Stimulated activated CD8-positive, alpha-beta memory T cell treated with anti-CD3 and anti-CD28 coated beads, Interleukin-15, amount 100 ng/mL, for 24 hours (primary cell): ENCODE measurements at places on chromosomes 12 and 14.

GRCh38 chr12:19095331-19095730, 34.2 kb upstream of the PLEKHA5 start:
- DNase-seq, result no peak

DNA sequence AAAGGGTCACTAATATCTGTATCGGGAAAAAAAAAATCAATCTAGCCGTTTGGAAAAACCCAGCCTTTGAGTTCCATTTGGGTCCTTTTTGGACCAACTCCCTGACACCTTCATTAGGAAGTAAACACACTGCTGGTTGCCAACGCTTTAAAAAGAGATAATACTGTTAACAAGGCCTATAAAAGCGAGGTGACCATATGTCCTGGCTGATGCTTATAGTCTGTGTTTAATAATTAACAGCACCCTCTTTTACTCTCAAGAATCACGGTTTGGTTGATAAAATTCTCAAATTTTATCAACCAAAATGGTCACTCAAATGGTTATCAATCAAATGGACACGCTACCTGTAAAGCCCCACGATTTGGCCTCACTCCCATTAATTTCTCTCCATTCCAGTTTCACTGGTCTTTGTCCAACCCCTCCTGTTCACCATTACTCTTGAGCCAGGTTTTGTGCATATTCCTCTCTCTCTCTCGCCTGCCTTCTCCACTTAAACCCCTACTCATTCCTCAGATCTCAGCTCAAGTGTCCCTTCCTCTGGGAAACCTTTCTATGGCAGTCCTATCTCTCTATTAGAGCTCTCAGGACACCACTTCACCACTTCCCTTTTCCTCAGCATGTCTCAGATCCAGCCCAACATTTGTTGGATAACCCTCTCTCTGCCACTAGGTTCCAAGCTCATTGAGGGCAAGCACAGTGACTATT, 9.5 kb downstream of the BTG1 start:
- no peak for DNase-seq

- no peak for DNase-seq
Measured at GRCh38 chr12:80412343-80412953, 31.6 kb upstream of the PTPRQ start.

- DNase-seq, result no peak
Measured at GRCh38 chr14:69068744-69069421, 84.0 kb downstream of the DCAF5 start.

GRCh38 chr12:98745578-98746391, 100.7 kb downstream of the APAF1 start:
- no peak for DNase-seq

GRCh38 chr14:59739794-59740193, 130.8 kb downstream of the RTN1 start:
- DNase-seq, result no peak

DNA sequence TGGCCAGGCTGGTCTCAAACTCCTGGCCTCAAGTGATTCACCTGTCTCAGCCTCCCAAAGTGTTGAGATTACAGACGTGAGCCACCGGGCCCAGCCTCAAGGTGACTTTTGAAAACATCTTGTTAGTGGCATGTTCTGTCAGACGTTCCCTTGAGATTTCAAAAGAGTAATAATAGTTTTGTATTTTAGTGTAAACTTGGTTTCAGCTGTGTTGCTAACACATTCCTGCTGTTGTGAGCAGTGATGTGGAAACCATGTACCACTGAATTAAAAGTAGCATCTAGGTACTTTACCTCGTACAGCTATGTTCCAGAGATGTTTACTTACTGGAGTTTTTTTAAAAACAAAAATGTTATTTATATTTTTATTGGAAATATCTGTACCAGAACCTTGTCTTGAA, 111.3 kb downstream of the AEBP2 start:
- no peak for DNase-seq

DNA sequence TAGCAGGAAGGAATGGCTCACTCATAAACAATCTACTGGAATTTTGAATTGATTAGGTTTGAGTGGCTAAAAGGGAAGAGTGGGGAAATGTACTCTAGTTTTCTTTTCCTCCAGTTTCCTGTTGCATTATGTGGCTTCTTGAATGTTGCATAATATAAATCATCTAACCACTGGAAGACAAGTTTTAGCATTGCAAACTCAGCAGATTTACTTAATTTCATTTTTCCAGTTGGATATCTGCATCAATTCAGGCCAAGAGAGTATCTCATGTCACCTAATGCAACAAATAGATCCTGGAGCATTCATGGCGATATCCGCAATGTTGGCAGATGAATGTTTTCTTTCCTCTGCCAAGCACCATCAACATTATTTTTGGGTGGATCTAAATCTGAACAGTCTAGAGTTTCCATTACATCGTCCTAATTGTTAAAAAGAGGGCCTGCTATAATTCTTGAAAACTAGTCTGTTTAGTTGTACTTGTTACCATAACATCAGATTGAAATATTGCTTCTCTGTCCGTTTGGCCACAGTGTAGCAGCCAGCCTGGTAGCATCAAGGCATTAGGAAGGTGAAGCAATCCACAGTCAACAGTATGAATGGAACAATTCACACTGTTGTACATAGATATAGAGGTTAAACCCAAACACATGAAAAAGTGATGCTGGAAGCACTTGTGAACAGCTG, 544.2 kb downstream of the ETNK1 start:
- no peak for DNase-seq

DNA sequence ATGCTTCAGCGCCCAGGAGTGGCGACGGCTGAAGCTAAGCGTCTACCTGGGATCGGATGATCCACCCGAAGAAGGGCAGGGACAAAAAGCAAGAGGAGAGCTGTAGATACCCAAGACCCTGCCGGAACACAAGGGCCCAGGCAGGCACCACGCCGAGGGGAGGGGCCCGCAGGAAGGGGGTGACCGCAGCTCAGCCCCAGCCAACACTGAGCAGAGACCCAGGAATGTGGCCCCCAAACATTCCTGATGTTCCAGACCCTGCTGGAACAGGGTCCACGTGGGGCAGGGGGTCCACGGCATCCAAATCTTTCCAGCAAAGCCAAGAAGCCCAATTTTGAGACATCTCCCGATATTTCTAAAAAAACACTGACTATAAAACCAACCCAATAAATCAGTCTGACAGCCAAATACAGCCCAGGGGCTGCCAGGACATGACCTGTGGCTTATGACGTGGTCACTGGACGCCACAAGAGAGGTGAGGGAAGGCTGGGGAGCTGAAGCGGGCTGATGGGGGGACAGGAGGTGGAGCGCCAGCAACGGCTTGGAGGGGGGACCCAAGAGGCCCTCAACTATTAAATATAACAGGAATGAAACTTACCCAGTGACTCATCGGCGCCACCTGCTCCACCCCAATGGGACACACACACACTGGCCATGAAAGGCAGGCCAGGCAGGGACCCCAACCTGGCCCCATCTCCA, 58.9 kb downstream of the NCOR2 start:
- DNase-seq, result no peak

- no peak for DNase-seq
Measured at GRCh38 chr14:74429221-74429691, 3.2 kb upstream of the SYNDIG1L start.

- no peak for DNase-seq
Measured at GRCh38 chr12:123599721-123600120, 2.2 kb upstream of the DDX55 start.

GRCh38 chr12:32566663-32567295, 112.3 kb upstream of the DNM1L start:
- DNase-seq, result no peak

DNA sequence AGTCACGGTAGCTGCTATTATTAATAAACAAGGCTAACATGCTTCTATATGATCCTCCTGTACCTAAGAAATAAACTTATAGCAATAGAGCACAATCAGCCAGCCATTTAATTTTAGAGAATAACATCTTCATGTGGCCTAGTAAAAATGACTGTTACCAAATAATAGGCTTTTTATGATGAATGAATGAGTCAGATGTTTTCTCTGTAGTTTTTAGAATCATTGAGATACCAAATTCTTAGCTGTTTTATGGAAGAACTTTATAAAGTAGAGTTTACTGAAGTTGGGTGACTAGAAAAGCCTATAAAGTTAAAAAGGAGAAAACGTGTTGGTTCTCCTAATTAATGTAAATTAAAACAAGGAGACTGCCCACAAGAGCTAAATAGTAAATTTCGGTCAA, 40.7 kb downstream of the WNK1 start:
- DNase-seq, result no peak

GRCh38 chr12:54443446-54443845, 24.4 kb upstream of the ITGA5 start:
- DNase-seq, result no peak

DNA sequence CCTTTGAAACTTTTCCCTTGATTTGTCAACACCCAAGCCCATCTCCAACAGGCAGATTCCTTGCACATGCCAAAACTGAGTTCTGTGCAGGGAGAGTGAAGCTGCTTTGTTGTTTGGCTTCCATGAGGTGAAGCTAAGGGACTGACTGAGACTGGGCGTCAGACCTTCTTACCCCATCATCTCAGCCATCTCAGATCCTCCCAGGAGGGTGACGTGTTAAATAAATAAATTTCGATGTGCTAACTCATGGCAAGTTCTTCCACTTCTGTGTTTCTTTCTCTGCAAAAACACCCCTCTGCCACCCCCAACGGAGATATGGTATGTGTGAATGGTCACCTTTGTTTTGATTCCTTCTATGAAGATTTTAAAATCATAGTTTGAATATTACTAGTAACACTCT, 17.8 kb downstream of the UTP20 start:
- no peak for DNase-seq

DNA sequence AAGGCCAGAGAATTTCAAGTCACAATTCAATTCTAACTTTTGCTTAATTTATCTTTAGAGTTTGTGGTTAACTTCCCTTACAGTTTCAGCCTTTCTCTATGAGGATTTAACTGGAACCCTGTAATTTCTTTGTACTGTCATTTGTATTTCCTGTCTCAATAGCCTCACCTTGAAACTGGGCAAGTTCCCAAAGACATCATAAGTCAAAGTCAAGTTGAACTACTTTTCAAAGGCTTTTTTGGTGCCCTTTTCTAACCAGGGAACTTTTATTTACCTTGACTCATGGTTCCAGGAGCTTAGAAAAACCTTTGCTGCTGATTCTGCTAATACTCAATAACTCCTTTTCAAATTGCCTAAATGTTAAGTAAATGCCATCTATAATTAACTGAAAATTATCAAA, 200.8 kb upstream of the KRR1 start:
- no peak for DNase-seq

- no peak for DNase-seq
Measured at GRCh38 chr12:27627123-27627852, 69.0 kb upstream of the REP15 start.

- DNase-seq, result no peak
Measured at GRCh38 chr12:15049461-15050153, 76.8 kb downstream of the PDE6H start.

DNA sequence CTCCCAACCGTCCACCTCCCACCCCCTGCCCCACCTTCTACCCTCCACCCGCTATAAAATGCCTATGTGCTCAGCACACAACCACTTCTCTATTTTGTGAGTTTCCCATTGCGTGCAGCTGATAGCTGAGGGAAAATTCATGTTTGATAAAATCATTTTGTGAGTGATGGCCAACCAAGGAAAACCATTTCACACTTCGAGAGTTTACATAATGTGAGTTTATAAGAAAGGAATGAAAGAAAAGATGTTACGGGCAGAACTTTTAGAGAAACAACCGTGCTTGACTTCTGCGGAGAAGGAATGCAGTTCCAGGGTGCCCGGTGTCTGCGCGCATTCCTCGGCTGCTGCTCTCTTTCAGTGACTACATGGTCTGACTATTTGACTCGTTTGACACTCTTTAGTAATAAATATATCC, 140.9 kb downstream of the EFCAB11 start:
- DNase-seq, result no peak

- DNase-seq, result no peak
Measured at GRCh38 chr14:31966896-31967668, 110.0 kb upstream of the ARHGAP5 start.
